ENCODE measurements at places on chromosomes 5 and 9.

GRCh38 chr5:113102121-113102531, 125.5 kb downstream of the DCP2 start:
- DNase-seq: no peak

- no peak for DNase-seq
These were observed 433.7 kb upstream of the ACO1 start for GRCh38 chr9:31950756-31951155.

GRCh38 chr5:172052450-172053236, 46.2 kb upstream of the FBXW11 start:
- DNase-seq: no peak

- DNase-seq: peak; percentile 5
These were observed at the start of gene KLHL3 for GRCh38 chr5:137735555-137736284. KLHL3 (minus strand) TSS chr5:137736089; CDS start chr5:137735646, 443 bp downstream.

- DNase-seq: no peak
These were observed 38.9 kb upstream of the STX17 start for GRCh38 chr9:99867536-99867935.

GRCh38 chr5:56900395-56900794, 9.0 kb upstream of the SETD9 start:
- DNase-seq: no peak

DNA sequence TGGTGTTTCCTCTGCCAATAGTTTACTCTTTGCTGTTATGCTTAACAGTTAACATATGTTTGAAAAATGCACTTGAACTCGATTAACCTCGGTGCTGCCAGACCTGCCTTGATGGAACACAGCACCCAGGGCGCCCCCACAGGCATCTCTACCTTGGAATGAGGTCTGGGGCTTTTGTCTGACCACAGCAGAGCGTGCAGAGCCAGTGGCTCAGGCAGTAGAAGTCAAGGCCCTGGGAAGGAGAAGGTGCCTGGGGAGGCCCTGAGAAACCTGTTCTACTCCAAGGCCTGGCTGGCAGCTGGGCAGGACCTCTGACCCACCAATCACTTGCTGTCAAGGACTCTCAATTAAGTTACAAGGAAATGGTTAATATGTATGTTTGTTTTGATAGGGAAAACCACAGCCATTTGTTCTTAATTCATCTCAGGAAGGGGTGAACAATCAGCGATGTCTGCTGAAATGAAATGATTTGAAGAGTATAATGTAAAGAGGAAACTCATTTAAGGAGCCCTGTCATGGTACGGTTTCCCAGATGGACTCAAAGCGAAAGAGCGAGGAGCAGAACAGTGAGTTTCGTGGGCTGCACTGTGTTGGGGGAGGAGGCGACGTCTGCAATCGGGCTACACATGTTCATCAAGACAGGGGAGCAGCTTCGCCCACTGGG, 21.9 kb downstream of the MACROH2A1 start:
- no peak for DNase-seq

DNA sequence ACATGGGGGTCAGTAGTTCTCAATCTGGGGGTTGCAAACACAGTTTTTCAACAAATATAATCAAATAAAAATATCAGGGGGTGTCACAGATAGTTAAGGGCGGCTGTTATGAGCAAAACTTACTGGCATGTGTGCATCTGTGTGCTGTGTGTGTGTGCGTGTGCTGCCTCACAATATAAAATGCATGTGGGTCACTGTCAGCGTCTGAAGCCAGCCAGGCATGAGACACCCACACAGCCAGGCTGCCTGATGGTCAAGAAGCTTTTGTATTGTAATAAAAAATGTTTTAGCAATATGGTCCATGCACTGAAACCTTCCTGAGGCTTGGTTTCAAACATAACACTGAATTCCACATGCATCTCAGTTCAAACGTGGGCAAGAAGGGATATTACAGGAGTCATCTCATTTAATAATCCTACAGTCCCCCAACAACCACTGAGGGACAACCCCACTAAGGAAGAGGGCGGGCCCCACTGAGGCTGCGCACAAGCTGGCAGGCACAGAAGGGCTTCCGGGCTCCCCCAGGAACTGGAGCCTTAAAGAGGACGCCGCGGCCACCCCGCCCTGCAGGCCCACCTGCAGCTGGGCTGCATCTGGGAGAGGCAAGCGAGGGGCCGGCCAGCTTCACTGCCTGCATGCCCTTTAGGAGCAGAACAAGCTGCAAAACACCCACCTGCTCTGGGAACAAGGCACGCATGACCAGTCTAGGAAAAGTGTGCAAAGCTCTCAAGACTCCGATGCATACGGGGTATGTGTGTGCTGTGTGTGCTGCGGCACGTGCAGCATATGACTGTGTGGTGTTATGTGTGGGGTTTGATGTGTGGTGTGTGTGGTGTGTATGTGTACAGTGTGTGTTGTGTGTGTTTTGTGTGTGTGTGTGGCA, 14.1 kb downstream of the SEMA4D start:
- DNase-seq: peak; percentile 51

- DNase-seq: no peak
These were observed 190.1 kb downstream of the NR3C1 start for GRCh38 chr5:143213231-143213850.

DNA sequence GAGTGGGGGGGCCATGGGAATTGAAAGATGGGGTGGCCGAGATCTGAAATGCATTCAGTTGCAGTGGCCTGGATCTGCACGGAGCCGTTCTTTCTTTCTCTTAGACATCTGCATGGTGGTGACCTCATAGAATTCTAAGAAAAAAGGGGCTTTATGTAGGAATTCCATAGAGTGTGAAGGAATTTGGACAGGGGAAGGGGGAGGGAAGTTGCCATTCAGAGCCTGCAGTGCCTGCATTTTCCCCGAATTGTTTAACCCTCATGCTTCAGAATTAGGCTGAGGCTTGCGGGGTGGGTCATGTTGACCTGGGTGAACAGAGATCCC, 4.9 kb downstream of the NEK6 start:
- no peak for DNase-seq

- no peak for DNase-seq
These were observed 30.6 kb downstream of the ITGA1 start for GRCh38 chr5:52818360-52818759.

DNA sequence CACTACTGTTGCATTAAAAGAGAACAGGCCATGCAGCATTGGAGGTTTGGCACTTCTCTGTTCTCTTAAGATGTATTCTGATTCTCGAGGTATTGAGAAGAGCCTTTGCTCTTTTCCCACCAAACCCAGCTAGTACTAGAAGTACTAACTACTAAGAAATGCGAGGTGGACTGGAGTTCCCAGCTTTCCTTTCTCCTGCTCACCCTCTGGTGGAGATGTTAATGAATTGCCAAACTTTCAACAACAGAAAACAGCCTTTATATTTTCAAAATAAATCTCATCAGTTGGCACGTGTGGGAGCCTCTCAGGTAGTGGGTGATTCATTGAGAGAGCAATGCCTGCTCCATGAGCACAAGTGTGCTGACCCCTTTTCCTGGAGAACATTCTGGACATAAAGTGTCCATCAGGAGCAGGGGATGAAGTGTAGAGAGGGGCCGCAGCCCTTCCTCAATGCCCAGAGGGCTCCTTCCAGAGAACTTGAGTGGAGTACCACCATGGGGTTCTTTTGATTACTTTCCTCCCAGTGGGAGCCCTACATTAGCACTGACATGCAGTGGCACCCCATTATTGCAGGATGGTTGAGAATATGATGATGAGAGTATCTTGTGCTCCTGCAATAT, 45.7 kb downstream of the TMEM174 start:
- no peak for DNase-seq

DNA sequence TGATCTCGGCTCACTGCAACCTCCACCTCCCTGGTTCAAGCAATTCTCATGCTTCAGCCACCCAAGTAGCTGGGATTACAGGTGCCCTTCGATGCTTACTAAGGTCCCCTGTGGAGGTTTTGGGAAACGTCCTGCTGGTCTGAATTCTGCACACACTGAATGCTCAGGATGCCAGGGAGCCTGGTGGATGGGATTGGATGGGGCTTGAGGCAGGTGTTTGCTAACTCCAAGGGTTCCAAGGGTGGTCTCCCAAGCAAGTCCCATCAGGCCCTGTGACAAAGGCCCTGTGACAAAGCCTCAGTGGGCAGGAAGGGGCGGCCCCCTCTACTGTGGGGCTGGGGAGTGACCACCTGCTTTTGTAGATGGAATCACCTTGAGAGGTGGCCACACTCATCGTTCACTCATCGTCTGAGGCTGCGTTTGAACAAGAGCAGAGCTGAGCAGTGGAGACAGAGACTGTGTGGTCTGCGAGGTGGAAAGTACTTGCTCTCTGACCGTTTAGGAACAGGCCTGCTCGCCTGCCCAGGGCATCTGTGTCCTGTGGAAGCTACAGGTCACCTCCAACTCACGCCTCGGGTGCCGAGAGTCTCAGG, 40.2 kb downstream of the MRPL36 start:
- DNase-seq: no peak

All from activated CD4-positive, CD25-positive, alpha-beta regulatory T cell (primary cell).